ENCODE measurements at places on chromosomes 11 and 22.

- DNase-seq = no peak
Observed at GRCh38 chr11:65744026-65744698, 23.6 kb upstream of the RNASEH2C start.

GRCh38 chr11:11167806-11168205 lies 185.2 kb downstream of the CSNK2A3 start:
- DNase-seq = no peak

DNA sequence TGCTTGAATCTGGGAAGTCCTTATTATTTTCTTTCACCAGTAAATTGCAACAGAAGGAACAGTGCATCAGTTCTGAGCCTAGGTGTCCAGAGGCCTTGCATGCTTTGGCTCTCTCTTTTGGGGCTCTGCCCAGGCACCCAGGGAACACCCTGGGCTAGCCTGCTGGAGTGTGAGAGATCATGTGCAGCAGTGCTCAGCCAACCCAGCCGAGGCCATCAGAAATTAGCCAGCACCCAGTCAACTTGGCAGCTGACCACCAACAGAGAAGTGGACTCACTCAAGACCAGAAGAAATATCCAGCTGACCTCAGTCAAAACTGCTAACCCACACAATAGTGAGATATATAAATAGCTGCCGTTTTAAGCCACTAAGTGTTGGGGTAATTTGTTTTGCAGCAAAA lies 11.2 kb upstream of the P4HA3 start:
- no peak for DNase-seq

GRCh38 chr11:44277196-44278090 lies 32.5 kb downstream of the ALX4 start:
- DNase-seq = no peak

DNA sequence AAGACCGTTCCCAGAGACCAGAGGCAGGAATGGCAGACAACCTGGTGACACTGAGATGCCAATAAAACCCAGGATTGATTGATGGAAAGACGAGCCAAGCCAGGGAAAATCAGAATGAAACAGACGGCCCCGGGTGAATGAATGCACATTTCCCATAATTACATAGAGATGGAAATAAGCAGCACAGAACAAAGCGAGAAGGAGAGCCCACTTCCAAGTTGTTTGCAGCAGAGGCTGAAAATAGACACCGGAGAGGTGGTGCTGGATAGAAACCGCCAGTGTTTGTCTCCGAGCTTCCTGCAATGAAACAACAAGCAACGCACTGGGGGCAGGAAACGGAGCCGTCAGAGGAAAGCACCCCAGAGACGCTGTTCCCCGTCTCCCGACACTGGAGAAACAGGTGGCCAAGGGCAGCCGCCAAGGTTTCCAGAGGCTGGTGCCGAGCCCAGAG lies 406.8 kb downstream of the SHANK2 start:
- no peak for DNase-seq

GRCh38 chr11:122895563-122895962 lies 13.0 kb downstream of the JHY start:
- no peak for DNase-seq

- no peak for DNase-seq
Observed at GRCh38 chr11:15053191-15053685, 20.2 kb upstream of the CALCB start.

DNA sequence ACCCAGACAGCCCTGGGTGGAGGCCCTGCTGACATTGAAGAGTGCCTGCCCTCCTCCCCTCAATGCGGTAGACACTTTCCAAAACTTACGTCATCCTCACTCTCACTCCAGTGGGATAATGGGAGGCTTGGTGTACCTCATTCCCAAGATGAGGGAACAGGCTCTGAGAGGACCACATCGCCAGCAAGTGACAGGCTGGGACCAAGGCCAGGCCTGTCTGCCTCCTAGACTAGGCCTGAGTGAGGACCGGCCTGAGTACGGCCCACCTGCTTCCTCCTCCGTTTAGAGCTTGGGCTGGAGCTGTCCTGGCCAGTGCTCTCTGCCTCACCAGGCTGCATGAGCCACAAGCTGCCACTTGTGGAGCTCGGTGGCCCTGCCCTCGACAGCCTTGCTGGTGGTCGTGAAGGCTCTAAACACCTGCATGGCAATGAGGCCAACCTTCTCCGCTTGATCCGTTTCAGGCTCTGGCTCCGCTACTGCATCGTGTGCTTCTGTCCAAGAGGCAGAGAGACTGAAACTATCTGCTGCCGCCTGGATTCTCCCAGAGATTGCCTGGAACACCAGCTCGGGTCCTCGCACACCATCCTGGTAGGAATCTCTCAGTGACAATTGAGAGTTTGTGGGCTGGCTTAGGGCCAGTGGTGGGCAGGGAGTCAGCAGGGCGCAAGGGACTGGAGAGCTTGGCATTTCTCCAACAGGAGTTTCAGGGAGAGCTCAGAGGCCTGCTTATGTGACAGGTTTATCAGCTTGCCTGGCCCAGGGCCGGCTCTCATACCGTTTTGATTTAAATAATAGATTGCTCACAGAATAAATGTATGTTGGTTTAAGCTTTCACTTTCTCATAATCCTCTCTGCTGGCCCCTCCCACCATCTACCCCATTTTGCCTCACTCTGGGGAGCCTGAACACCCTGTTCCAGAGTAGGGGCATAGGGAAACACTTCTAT lies 9.4 kb downstream of the LRRC75B start:
- DNase-seq = no peak

DNA sequence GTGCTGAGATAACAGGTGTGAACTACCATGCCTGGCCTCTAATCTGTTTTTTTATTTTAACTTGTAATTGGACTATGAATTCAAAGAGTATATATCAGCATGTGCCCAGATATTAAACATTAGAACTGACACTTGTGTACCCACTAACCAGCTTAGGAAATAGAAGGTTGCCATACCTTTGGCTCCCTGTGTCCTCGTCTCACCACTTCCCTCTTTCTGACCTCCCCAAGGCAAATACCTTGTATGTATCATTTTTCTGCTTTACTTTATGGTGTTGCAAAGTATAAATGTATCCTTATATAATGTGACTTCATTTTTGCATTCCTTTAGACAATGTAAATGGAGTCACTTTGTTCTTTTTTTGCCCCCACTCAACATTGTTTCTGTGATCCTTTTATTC lies 9.1 kb downstream of the PPP6R3 start:
- DNase-seq = no peak

DNA sequence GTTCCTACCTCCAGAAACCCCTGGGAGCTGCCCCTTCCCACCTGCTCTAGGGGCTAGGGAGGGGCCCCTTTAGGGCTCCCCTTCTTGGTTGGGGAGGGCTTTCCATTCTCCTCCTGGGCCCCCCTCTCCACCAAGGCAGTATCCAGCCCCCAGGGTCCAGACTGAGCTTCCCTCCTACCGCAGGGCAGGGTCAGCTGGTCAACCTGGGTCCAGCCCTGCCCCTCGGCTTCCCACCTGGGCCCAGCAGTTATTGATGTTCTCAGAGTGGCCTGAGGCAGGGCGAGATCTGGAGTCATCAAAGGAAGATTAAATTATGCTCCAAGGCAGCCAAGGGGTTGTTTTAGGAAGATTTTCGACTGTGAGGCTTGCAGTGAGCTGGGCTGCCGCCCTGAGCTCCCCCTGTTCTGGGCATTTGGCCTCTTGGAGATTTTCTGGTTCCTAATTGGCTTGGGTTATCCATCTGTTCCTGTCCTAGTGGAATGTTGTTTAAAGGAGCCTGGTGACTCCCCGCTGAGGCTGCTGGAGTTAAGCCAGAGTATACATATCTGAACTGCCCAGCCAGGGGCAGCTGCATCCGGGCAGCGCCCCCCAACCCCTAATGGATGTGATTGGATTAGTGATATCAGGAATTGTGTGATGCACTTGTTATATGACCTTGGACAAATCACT lies 1.8 kb upstream of the SLC22A8 start:
- no peak for DNase-seq

- no peak for DNase-seq
Observed at GRCh38 chr22:19260804-19261203, 30.7 kb downstream of the CLTCL1 start.

- DNase-seq = no peak
Observed at GRCh38 chr11:79259800-79260199, 181.0 kb downstream of the TENM4 start.

- peak; percentile 17 for DNase-seq
Observed at GRCh38 chr11:281486-282161, 3.4 kb downstream of the NLRP6 start.

- no peak for DNase-seq
Observed at GRCh38 chr22:39570226-39570625, 327 bp upstream of the CACNA1I start.

GRCh38 chr11:33884601-33885000 lies 7.3 kb downstream of the LMO2 start:
- no peak for DNase-seq

DNA sequence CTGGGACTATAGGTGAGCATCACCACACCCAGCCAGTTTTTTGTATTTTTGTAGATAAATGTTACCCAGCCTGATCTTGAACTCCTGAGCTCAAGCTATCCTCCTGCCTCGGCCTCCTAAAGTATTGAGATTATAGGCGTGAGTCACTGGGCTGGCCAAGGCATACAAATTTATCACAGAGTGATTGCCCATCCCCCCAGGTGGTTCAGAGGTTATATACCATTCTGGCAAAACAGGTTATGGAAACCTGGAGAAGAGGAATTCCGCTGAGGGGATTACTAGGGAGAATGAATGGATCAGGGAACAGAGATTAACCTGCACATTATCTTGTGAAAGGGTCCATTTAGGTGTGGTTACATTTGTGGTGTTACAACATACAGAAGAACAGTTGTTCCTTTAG lies 8.1 kb downstream of the ATG13 start:
- no peak for DNase-seq

DNA sequence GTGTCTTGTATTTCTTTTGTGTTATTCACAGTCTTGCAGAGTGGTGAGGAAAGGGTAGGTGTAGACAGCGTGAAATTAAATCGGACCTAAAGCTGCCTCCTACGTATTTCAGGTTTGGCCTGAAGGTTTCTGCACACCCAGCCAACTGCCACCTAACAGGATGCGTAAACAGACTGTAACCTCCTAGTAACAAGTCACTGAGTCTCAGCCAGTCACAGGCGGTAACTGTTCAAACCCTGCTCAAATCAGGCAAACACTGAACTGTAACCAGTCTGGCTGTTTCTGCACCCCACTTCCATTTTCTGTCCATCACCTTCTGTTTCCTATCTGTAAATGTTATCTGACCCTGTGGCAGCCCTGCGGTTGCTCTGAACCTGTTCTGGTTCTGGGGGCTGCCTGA lies 87.1 kb downstream of the ADAMTS15 start:
- no peak for DNase-seq

DNA sequence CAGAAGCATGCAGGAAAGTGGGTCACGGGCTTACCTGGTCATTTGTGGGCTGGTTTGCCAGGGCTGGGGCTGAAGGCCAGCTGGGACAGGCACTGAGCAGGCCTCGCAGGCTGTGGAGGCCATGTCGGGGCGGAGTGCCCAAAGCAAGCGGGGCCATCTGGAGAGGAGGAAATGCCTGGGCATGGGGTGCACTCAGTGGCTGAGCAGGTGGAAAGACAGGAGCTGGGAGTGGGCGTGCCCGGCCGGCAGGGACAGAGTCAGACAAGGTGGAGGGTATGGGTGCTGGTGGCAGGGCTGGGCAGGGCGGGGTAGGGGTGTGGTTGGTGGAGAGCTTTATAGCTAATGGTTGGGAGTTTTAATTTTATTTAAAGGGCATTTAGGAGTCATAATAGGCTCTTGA lies 27.4 kb downstream of the DAGLA start:
- DNase-seq = no peak

DNA sequence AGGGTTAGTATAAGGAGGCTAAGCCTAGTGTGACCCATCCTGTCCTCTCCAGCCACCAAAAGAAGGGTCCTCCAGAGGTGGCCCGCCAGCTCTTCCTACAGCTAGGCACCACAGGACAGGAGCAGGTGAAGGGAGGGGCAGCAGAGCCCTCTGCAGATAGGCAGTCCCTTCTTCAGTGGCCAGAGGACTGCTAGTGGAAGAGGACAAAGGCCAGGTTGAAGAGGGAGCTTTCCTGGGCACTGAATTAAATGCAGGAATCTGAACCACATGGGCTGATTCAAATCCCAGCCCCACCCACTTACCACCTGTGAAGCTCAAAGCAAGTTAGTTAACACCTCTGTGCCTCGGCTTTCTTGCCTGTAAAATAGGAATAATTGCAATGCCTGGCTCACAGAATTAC lies 409.5 kb downstream of the NXPE2 start:
- DNase-seq = no peak

DNA sequence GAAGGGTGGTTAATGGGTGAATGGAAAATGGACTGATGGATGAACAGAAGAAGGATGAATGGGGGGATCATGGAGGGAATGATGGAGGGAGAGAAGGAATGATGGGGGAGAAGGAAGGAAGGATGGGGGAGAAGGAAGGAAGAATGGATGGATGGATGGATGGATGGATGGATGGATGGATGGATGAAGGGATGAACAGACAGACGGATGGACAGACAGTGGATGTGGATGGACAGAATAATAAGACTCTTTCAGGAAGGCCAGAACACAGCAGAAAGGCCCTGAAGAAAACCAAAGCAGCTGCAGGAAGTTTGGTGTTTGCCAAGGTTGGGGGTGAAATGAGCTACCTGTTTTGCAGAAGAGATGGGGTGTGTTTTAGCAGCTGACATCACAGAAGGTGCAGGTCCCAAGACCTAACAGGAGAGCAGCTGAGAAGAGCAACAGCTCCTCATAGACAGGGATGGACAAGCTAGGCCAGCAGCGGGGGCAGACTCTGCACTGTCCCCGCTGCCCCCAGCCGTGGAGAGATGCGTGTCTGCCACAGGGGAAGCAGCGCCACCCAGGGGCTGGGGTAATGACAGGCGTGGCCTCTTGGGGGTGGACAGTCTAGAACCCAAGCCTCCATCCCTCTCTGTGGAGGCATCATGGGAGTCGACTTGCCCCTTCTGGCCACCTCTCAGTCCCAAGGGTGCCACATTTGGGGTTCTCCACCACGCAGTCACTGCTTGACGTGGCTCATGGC lies 17.9 kb downstream of the C1QTNF6 start:
- DNase-seq = no peak

GRCh38 chr11:1041471-1041870 lies 5.0 kb upstream of the MUC6 start:
- DNase-seq = no peak

- DNase-seq = peak; percentile 37
Observed at GRCh38 chr22:32473388-32473952, 1.1 kb upstream of the FBXO7 start.

- DNase-seq = peak; percentile 31
Observed at GRCh38 chr11:33040033-33040861, 875 bp downstream of the TCP11L1 start.

DNA sequence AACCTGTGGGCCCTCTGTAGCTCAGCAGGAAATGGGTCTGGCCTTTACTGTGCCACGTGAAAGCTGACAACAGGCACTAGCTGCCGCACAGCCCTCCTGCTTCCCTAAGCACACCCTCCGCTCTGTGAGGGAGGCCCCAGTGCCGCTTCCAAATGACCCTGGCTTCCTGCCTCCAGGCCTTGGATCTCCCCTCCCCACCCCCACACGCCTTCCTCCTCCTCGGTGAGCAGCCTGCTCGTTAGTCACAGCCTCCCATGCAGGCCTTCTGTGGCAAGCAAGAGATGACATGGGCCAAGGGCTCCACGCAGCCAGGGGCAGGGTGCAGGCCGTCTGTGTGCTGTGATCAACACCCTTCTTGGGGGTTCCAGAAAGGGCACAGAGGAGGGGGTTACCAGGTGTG lies 15.3 kb upstream of the RASL10A start:
- no peak for DNase-seq

- DNase-seq = no peak
Observed at GRCh38 chr11:128956401-128957201, 13.9 kb upstream of the TP53AIP1 start.
